Mesendoderm (in vitro differentiated cells): ENCODE measurements at places on chromosomes 5 and 9.

DNA sequence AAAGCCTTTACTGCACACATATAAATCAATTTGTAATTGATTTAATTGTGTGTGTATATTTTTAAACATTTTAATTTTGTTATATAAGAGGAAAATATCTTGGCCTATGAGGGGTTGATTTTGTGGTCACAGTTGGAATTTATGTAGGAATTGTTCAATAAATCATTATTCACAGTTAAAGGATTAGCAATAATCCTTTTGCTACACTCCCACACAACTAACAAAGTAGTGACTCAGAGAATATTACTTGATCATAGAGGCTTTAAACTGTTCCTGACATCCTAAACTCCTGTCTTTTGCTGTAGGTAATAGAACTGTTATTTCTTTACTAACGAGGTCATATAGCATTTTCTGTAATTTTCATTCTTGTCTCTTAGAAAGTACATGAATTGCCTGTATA, 95.5 kb downstream of the ZCCHC7 start:
- no peak overlapping the region for H3K27ac ChIP-seq
- H3K27me3 ChIP-seq, result no peaks in the 10 kb centered on the region
- DNase-seq, result no peak
- no peak overlapping the region for H3K4me3 ChIP-seq
- H3K36me3 ChIP-seq, result no peaks in the 10 kb centered on the region

- no peaks in the 10 kb centered on the region for H3K27me3 ChIP-seq
- no peak overlapping the region for H3K4me3 ChIP-seq
- H3K27ac ChIP-seq, result no peak overlapping the region
- peaks cover 5% of the 10 kb centered on the region for H3K4me1 ChIP-seq
- no peaks in the 10 kb centered on the region for H3K36me3 ChIP-seq
These were observed 53.8 kb downstream of the MVB12B start for GRCh38 chr9:126380447-126380846.

- H3K27me3 ChIP-seq, result no peaks in the 10 kb centered on the region
- peak; percentile 45 for DNase-seq
- H3K36me3 ChIP-seq, result no peaks in the 10 kb centered on the region
These were observed 140.5 kb downstream of the SNX18 start for GRCh38 chr5:54658010-54658409.

DNA sequence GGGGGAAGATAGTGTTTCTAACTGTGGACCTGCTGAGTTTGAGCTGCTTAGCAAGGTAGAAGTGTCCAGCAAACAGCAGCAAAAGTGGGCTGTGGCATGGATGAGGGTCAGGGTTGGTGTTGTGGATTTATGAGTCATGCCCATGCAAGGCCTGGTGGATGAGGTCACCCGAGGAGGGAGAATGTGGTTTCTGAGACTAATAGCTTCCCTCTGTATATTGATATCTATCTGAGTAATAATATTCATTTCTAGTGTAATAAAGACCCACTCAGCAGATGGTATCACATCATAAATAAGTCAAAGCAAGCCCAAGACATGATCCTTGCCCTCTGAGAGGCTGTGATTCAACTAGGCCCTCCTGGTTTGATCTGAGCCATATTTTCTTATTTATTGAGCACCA, 597.8 kb upstream of the CLINT1 start:
- no peak overlapping the region for H3K27ac ChIP-seq
- peak; percentile 14 for DNase-seq
- H3K36me3 ChIP-seq, result no peaks in the 10 kb centered on the region
- H3K4me3 ChIP-seq, result no peak overlapping the region
- H3K4me1 ChIP-seq, result no peaks in the 10 kb centered on the region
- H3K27me3 ChIP-seq, result no peaks in the 10 kb centered on the region

DNA sequence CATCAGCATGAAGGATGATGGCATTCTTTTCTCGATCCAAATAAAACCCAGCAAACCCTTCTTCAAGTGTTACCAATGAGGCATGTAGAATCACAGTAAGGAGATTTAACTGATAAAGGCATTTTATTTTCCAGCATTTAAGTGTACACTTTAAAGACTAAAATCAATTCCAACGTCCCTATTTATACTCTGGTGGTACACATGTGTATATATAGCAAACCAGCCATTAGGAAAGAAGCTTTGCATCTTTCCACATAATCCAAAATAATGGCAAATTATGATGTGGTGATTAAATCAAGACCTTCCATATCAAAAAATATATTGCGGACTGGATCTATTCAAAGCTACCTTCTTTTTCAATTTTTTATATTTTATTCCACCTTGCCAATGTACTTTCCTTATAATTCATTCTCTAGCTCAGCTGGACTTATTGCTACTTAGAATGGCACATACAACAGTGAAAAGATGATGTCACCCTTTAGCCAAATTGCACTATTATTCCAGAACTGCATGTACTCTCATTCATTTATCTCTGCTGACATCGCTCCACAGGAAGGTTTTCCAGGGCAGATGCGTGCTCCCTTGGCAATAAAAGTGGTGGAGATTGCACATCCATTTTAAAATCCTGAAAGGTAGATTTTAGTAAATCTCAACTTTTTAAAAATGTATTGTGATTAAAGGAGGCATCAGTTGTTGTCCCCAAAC, 63.3 kb upstream of the SLC30A5 start:
- H3K27ac ChIP-seq, result no peak overlapping the region
- no peaks in the 10 kb centered on the region for H3K36me3 ChIP-seq
- no peaks in the 10 kb centered on the region for H3K27me3 ChIP-seq
- H3K4me3 ChIP-seq, result no peak overlapping the region
- H3K4me1 ChIP-seq, result no peaks in the 10 kb centered on the region

GRCh38 chr5:1772634-1773033, 27.0 kb downstream of the MRPL36 start:
- no peaks in the 10 kb centered on the region for H3K4me1 ChIP-seq
- no peak overlapping the region for H3K27ac ChIP-seq
- H3K4me3 ChIP-seq, result no peak overlapping the region

DNA sequence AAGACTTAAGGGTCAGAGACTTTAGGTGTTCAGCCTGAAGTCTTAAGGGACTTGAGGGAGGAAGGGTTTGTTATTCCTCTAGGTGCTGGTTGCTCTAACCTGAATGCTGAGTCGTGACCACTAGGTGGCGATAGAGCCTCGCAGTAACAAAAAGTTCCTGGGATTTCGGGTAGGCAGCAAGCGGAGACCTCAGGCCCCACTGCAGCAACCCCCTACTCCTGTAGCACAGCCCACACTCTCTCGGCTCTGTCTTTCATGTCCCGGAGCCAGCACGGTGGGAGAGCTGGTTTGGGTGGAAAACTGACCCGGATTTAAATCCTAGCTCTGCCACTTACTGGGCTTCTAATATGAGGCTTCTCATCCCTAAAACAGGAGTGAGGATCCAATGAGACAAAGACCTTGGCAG, 100.3 kb upstream of the PANK3 start:
- no peak overlapping the region for H3K4me3 ChIP-seq
- H3K36me3 ChIP-seq, result no peaks in the 10 kb centered on the region
- no peak overlapping the region for H3K27ac ChIP-seq
- peak; percentile 91 for DNase-seq
- no peaks in the 10 kb centered on the region for H3K27me3 ChIP-seq

GRCh38 chr5:72407541-72407940, 87.4 kb downstream of the PTCD2 start:
- H3K36me3 ChIP-seq, result no peaks in the 10 kb centered on the region
- H3K27me3 ChIP-seq, result no peaks in the 10 kb centered on the region
- no peak for DNase-seq
- no peaks in the 10 kb centered on the region for H3K4me1 ChIP-seq
- no peak overlapping the region for H3K4me3 ChIP-seq
- no peak overlapping the region for H3K27ac ChIP-seq

- peak overlapping the region; percentile 2 for H3K4me3 ChIP-seq
- no peak overlapping the region for H3K27ac ChIP-seq
- peaks cover 48% of the 10 kb centered on the region for H3K27me3 ChIP-seq
- no peaks in the 10 kb centered on the region for H3K36me3 ChIP-seq
- DNase-seq, result peak; percentile 18
These were observed 29.2 kb downstream of the CDKN2A start for GRCh38 chr9:21964925-21965385.

DNA sequence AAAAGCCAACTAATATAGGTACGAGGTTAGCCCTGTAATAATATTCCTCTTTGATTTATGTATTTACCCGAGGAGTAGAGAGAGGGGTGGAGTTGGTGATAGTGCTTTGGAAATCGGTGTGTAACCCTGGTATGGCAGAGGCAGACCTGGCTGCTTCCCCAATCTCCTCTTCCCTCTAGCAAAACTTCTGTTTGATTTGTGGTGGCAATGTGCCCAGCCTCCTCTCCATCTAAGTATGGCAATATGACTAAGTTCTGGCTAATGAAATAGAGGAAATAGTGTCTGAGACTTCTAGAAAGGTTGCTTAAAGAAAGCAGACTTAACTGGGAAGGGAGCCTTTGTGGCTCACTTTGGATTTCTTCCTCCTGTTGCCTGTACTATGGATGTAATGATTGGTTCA, 491.1 kb downstream of the ENC1 start:
- H3K27ac ChIP-seq, result no peak overlapping the region
- no peaks in the 10 kb centered on the region for H3K4me1 ChIP-seq

GRCh38 chr9:114696814-114697544, 15.0 kb upstream of the TEX48 start:
- peaks cover 3% of the 10 kb centered on the region for H3K4me1 ChIP-seq
- H3K27me3 ChIP-seq, result no peaks in the 10 kb centered on the region
- no peak for DNase-seq

- no peak overlapping the region for H3K4me3 ChIP-seq
- H3K27ac ChIP-seq, result no peak overlapping the region
- DNase-seq, result no peak
- H3K4me1 ChIP-seq, result peaks cover 5% of the 10 kb centered on the region
- H3K27me3 ChIP-seq, result no peaks in the 10 kb centered on the region
These were observed 120.9 kb downstream of the ZNF354C start for GRCh38 chr5:179180921-179181645.

- no peaks in the 10 kb centered on the region for H3K4me1 ChIP-seq
- no peaks in the 10 kb centered on the region for H3K27me3 ChIP-seq
- no peaks in the 10 kb centered on the region for H3K36me3 ChIP-seq
These were observed 2039.1 kb upstream of the CDH9 start for GRCh38 chr5:29077451-29077850.

- H3K4me3 ChIP-seq, result no peak overlapping the region
- no peaks in the 10 kb centered on the region for H3K4me1 ChIP-seq
- DNase-seq, result no peak
- H3K27ac ChIP-seq, result no peak overlapping the region
These were observed 465.7 kb upstream of the RGMB start for GRCh38 chr5:98307811-98308210.
